Femur (tissue), 1 donor: ENCODE measurements at places on chromosomes 6 and 20.

- DNase-seq, result no peak
Observed at GRCh38 chr6:160110586-160111123, 11.0 kb upstream of the SLC22A1 start.

DNA sequence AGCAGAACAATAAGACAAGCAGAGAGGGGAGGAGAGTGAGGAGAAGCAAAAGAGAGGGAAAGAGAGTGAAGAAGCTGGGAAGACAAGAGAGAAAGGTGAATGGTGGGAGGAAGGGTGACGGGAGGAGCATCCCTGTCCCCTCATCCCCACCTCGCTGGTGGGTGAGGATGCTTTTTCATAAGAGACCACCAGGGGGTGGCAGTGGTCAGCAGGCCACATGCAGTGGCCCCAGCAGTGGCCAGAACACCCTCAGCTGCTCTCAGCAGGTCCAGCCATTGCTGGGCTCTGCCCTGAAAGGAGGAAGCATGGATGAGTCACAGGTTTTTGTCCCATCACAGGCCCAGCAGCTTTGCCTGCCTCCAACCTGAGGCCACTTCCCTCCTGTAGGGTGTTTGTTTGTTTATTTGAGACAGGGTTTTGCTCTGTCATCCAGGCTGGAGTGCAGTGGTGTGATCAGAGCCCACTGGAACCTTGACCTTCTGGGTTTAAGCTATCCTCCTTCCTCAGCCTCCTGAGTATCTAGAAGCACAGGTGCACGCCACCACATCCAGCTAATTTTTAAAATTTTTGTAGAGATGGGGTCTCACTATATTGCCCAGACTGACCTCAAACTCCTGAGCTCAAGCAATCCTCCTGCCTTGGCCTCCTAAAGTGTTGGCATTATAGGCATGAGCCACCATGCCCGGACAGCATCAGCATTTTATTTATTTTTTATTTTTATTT lies 24.0 kb downstream of the FGD2 start:
- DNase-seq, result peak; percentile 71

- DNase-seq, result no peak
Observed at GRCh38 chr6:72084992-72085569, 198.7 kb downstream of the RIMS1 start.

DNA sequence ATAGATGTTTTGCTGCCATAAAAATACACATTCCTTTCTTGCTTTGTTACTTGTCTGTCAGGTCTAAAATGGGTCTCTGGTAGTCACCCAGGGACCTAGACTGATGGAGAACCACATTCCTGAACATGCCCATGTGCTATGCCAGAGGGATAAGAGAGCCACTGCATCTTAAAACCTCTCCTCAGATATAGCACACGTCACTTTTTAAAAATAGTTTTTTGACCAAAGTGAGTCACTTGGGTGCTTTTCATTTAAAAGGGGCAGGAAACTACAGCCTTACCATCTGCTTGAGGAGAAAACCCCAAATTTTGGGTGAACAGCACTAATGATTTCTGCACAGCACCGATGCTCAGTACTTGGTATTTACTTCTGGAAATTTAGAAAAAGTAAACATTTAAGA lies 197.8 kb downstream of the OGFRL1 start:
- DNase-seq, result no peak

DNA sequence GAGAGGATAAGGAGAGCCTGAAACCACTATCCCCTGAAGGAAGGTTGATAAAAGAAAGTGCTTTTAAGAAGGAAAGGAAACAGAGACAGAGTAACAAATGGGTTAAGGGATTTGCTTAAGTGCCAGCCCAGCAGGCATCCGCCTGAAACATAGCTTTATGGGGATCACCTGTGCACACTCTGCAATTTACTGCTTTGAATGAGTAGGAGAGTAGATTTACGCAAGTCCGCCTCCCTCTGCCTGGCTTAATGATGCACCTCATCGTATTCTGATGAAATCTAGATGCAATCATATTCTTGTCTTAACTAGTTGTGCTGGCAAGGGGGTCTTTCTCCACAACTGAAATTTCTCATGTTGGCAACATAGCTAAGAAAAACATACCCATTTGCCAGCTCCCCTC lies 101.1 kb upstream of the ID4 start:
- no peak for DNase-seq

GRCh38 chr6:3843379-3844096 lies 5.6 kb upstream of the FAM50B start:
- no peak for DNase-seq

DNA sequence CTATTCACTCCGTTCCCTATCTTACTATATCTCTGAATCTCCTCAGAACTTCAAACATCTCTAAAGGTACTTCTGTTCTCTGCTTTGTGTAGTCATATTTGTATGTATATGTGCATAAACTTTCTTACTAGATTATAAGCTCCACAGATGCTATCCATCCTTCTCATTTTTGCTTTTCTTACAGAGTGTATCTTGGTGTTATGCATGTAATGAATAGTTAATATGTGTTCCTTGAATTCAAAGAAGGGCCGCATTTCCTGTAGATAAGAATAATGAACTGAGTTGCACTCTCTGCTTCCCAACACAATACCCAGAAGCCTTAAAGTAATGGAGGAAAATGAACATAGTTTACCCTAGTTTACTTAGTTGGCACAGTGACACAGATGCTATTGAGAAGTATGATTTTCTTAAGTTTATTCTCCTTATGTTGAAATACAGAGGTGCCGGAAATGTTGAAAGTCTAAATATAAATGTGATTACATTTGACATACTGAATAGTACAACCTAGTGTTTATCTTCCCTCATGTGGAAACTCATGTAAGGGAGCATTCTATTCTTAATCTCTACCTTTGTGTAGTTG lies 6.0 kb downstream of the NUS1 start:
- no peak for DNase-seq

GRCh38 chr6:16840291-16840690 lies 79.0 kb upstream of the ATXN1 start:
- DNase-seq, result no peak

GRCh38 chr6:7615611-7616383 lies 25.8 kb downstream of the SNRNP48 start:
- peak; percentile 49 for DNase-seq

- DNase-seq, result no peak
Observed at GRCh38 chr6:42460883-42461282, 9.2 kb upstream of the TRERF1 start.

GRCh38 chr6:118317581-118318563 lies 230.2 kb upstream of the PLN start:
- no peak for DNase-seq

GRCh38 chr6:28941684-28942448 lies 18.1 kb upstream of the TRIM27 start:
- no peak for DNase-seq

GRCh38 chr20:1232286-1233111 lies 6.7 kb downstream of the RAD21L1 start:
- DNase-seq, result no peak

GRCh38 chr6:52109171-52109571 lies 21.8 kb upstream of the PKHD1 start:
- DNase-seq, result no peak

- peak; percentile 82 for DNase-seq
Observed at GRCh38 chr6:28606424-28607391, 81.0 kb downstream of the GPX5 start.

GRCh38 chr6:124040655-124041054 lies 237.0 kb downstream of the NKAIN2 start:
- DNase-seq, result no peak

- no peak for DNase-seq
Observed at GRCh38 chr6:65116326-65116725, 590.7 kb downstream of the EYS start.

GRCh38 chr6:79665725-79666551 lies 34.8 kb downstream of the SH3BGRL2 start:
- DNase-seq, result no peak

GRCh38 chr20:48801197-48801596 lies 26.6 kb downstream of the PREX1 start:
- no peak for DNase-seq

- DNase-seq, result no peak
Observed at GRCh38 chr6:81682858-81683620, 69.4 kb downstream of the TENT5A start.

GRCh38 chr6:73823046-73823735 lies 127.2 kb downstream of the CD109 start:
- DNase-seq, result no peak

GRCh38 chr6:41181566-41181965 lies 18.6 kb upstream of the TREM2 start:
- DNase-seq, result no peak

DNA sequence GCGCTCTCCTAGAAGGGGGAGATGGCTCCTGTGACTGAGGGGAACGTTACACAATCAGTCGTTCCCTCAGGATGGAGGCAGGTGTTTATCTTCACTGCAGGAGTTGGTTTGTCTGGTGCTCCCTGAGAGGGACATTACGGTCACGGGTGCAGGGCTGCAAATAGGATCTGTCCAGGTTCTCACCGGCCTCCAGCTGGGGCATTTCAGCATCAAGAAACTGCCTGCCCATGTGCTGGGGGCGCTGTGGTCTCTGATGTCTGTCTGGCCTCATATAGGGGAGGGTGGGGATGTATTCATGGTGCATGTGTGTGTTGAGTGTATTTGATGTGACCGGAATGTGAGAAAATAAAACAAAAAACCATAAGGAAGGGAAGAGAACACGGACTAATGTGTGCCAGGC lies 77.1 kb downstream of the TBC1D7 start:
- no peak for DNase-seq

DNA sequence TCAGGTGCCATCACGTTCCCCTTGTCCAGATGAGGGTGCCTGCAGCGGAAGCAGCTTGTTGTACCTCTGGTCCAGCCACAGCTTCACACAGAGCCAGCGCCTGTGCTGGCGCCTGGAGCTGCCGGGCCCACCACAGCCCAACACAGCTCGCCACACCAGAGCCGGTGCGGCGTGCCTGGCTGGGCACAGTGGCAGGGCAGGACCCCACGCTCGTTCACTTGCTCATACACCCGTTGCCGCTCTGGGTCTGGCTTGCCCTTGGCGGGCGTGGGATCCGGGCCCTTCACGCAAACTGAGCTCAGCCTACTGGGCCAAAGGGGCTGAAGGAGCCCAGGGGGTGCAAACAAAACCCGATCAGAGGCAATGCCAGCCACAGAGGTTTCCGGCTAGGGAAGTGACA lies 492.5 kb upstream of the MANEA start:
- no peak for DNase-seq

GRCh38 chr6:129029778-129030177 lies 146.8 kb downstream of the LAMA2 start:
- DNase-seq, result no peak

- no peak for DNase-seq
Observed at GRCh38 chr6:63787021-63787420, 151.4 kb downstream of the PHF3 start.

- DNase-seq, result no peak
Observed at GRCh38 chr6:113338644-113339043, 518.5 kb upstream of the MARCKS start.

DNA sequence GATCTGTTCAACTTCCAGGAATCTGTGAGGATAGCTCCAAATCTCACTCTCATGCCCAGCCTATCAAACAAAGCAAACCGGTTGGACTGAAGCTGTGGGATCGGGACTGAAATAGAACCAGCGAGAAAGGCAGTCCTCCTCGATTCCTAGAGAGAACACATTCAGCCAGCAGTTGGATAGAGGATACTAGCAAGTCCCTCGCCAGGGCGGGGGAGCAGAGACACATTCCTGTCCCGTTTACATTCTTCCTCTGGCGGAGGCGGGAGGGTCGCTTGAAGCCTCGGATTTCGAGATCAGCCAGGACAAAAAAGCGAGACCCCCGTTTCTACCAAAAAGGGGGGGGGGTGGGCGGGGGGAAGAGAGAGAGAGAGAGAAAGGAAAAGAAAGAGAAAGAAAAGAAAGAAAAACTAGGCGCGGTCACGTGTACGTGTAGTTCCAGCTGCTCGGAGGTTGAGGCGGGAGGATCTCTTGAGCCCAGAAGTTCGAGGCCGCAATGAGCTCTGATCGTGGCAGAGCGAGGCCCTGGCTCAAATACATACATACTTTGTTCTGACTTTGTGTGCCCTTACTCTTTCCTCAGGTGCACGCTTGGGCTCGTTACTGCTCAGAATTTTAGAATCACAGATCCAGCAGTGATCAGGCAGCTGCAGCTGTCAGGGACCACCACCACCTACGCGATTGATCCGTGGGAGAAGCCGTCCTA lies 19.5 kb downstream of the ZNF311 start:
- DNase-seq, result peak; percentile 94

- no peak for DNase-seq
Observed at GRCh38 chr6:122569230-122569771, 40.9 kb upstream of the PKIB start.

- DNase-seq, result no peak
Observed at GRCh38 chr6:157244780-157245179, 78.5 kb downstream of the TMEM242 start.

DNA sequence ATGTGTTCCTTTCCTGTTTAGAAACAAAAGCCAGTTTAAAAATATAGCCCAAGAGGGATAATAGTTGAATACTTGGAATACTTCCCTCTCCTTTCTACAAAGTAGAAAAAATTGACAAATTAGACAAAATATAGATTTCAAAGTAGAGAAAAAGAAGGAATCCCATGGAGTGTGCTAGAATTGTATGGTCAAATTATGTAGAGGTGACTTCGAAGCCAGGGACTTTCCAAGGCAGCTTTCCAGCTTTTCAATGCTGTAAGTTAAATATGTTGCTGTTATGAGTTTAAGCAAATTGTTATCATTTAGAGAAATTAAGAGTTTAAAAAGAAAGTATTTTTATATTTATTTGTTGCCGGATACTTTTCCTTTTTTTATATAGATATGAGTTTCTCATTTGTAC lies 415.5 kb upstream of the OPRM1 start:
- DNase-seq, result peak; percentile 31

- no peak for DNase-seq
Observed at GRCh38 chr6:56992703-56993102, 37.8 kb downstream of the BEND6 start.

- no peak for DNase-seq
Observed at GRCh38 chr6:53311586-53311935, 37.2 kb downstream of the ELOVL5 start.

- no peak for DNase-seq
Observed at GRCh38 chr6:8855411-8855810, 420.1 kb upstream of the SLC35B3 start.

DNA sequence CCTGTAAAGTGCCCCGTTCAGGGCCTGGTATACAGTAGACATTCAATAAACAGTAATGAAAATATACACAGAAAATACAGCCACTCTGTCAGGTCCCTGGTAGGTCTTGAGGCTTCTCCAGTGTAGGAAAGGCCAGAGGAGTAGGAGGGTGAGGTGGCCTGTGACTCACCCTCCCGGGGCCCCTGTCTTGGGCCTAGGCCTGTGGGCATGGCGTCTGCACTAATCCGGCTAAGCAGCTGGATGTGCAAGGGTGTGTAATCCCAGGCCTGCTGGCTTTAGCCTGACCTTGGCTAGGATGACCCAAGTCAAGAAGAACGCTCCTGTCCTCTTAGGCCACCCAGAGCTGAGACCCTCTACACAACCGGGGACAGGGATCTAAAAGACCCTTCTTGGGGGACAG lies 84.9 kb downstream of the KCNB1 start:
- no peak for DNase-seq

GRCh38 chr6:52994031-52994838 lies 849 bp downstream of the GSTA4 start:
- peak; percentile 51 for DNase-seq

GRCh38 chr6:46134216-46134615 lies 4.4 kb downstream of the ENPP4 start:
- no peak for DNase-seq
